Activated CD8-positive, alpha-beta memory T cell treated with anti-CD3 and anti-CD28 coated beads for 1 hour (primary cell): ENCODE measurements at places on chromosomes 11 and 22.

DNA sequence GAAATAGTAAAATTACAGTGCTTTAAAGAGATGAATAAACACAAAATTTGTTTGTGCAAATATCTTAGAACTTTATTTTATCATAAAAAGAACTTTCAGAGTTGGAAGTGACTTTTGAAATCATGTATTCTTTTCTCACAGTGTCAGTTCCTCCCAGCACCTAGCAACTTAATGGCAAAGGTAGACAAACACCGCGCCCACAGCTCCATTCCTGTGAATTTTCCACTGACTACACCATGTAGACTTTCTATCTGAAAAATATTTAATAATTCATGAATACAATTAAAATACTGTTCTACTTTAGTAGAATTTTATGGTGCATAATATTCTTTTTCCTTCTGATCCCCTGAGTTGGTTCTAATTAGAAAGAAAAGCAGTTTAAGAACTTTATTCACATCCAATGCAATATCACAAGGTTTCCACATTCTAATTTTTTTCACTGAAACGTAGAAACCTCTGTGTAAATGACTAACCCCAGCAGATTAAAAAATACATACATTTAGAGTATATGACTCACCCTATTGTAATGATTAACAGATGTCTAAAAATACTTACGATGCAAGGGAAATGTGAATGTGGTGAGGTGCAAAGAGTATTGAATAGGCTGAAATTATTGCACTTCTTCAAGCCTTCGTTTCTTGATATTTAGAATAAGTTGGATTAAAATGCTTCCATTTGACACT, 218.2 kb upstream of the CCDC179 start:
- no peak for DNase-seq

DNA sequence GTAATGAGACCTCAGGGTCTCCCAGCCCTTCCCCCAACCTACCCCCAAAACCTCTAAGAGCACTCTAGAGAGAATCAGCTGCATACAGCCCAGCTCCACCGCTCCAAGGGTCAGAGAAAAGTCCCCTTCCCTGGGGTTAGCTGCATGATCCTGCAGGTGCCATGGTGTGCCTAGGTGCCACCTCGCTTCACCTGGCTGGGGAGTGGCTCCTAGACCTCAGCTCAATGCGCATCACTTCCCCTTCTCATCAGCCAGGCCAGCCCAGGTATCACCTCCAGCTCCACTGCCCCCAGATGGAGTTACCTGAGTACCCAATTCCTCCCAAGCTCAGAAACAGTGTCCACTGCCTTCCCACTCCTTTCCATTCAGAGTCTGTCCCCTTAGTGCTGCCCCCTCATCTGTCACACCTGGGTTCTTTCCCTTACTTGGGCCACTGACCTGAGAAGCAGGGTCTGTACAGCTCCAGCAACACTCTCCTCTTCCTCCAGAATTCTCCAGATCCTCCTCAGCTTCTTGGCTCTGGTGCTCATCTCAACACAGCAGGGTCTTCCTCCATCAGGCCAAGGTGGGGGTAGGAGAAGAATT, 1.3 kb downstream of the STARD10 start:
- DNase-seq, result no peak

- no peak for DNase-seq
Observed at GRCh38 chr11:18564149-18564548, 24.4 kb downstream of the UEVLD start.

GRCh38 chr22:31960767-31961166, 16.4 kb downstream of the YWHAH start:
- no peak for DNase-seq

- no peak for DNase-seq
Observed at GRCh38 chr11:130773244-130773820, 142.9 kb downstream of the SNX19 start.

DNA sequence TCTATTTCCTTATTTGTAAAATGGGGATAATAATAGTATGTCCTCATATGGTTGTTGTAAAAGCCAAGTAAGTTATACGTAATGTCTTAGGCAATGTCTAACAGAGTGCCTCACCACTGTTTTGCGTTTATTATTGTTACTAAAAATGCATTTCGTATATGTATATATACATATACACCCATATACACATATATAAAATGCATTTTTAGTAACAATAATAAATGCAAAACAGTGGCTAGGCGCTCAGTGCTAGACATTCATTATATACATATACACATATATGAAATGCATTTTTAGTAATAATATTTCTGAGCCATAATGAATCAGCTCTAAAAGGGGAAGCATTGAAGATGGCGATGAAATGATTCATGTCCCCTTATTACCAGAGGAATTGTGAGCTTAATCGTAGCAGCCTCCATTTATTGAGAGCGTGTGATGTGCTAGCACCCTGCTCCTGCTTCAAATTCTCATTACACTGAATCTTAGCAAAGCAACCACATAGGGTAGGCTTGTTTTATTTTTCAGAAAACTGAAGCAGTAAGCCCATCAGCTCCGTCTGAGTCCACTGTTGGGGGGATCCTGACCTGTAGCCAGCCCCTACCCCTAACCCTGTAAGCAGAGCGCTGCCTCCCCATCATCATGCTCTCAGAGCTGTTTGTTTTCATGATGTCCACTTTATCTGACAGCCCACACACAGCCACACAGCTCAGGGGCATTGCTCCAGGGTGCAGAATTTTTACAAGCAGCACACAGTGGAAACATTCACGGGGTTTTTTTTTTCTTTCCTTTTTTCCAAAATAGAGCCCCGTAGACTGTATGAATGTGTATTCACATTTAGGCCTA, 97.1 kb upstream of the NAV2 start:
- no peak for DNase-seq
